ENCODE measurements at places on chromosomes 16 and 17.

DNA sequence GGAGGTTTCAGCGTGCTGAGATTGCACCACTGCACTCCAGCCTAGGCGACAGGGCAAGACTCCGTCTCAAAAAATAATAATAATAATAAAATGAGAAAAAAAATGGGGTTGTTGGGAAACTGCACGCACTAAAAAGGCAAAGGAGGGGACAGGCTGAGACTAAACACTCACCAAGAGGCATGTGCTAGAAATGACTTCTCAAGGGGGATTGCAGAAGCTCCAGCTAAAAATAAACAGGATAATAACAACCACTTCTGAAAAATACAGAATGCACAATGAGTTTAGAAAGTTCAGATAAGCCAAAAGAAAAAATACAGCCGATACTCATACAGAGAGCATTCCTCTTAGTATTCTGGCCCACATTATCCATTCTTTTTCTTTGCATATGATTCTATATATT lies 15.1 kb upstream of the TIMP2 start:
- H3K4me3 ChIP-seq: no peak overlapping the region
- no peak overlapping the region for H3K27ac ChIP-seq
- no peaks in the 10 kb centered on the region for H3K27me3 ChIP-seq
- no peaks in the 10 kb centered on the region for H3K4me1 ChIP-seq
- DNase-seq: no peak
- H3K36me3 ChIP-seq: no peaks in the 10 kb centered on the region

DNA sequence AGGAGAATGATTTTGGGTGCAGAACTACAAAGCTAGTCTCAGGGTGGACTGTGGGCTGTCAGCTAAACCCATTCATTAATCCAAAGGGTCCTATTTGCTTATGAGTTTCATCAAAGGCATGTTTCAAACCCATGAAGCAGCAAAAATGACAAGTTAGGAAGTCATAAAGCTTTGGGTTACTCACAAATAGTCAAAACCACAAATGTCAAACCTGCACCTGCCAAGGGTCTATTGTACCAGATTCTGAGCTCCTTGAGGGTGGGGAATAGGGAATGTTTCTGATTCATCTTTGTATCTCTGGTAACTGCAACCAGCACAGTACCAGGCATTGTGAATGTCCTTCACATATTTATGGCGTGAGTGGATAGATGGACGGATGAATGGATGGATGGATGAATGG lies 317.7 kb downstream of the MAF start:
- H3K27ac ChIP-seq: peak overlapping the region; percentile 84
- H3K27me3 ChIP-seq: peaks cover 23% of the 10 kb centered on the region

- peaks cover 4% of the 10 kb centered on the region for H3K36me3 ChIP-seq
- H3K27ac ChIP-seq: no peak overlapping the region
- peaks cover 57% of the 10 kb centered on the region for H3K27me3 ChIP-seq
These were observed 22.1 kb upstream of the HNF1B start for GRCh38 chr17:37766971-37767370.

- H3K27ac ChIP-seq: no peak overlapping the region
- H3K4me1 ChIP-seq: no peaks in the 10 kb centered on the region
- no peaks in the 10 kb centered on the region for H3K27me3 ChIP-seq
- no peaks in the 10 kb centered on the region for H3K36me3 ChIP-seq
- H3K4me3 ChIP-seq: no peak overlapping the region
These were observed 436.4 kb downstream of the KCNJ18 start for GRCh38 chr17:22128723-22129122.

- DNase-seq: no peak
- no peak overlapping the region for H3K27ac ChIP-seq
- no peaks in the 10 kb centered on the region for H3K27me3 ChIP-seq
These were observed 174.6 kb downstream of the ZNF423 start for GRCh38 chr16:49681217-49681883.

DNA sequence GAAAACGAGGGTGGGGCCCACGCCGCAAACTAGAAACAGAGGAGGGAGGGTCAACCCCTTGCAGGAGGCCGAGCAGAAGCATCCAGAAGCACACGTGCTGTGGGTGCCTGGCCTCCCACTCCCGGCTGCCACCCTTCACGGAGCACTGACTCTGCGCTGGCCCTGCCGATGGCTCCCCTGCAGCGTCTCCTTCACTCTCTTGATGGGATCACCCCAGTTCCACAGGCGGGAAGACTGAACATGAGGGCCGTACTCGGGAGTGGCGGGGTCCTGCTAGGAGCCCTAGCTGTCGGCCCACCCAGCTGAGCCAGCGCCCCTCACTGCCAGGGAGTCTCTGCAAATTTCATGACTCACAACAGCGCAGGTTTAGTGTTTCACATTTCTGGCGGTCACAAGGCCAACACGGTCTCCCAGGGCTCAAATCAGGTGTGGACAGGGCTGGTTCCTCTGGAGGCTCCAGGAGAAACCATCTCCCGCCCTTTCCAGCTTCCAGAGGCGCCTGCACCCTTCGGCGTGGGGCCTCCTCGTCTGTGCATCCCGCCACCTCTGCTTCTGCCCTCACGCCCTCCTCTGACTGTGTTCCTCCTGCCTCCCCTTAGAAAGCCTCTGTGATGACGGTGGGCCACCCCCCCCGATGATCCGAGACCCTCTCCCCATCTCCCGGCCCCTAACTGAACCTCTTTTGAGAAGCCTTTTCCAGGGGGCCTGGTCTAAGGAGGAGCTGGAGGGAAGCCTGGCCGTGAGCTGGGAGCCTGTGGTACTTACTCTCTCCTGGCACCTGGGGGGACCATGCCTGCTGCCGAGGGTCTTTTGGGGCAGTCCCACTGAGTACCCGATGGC lies 2.0 kb downstream of the PTX4 start:
- H3K27ac ChIP-seq: no peak overlapping the region
- H3K4me1 ChIP-seq: no peaks in the 10 kb centered on the region
- no peak overlapping the region for H3K4me3 ChIP-seq
- no peaks in the 10 kb centered on the region for H3K36me3 ChIP-seq
- no peaks in the 10 kb centered on the region for H3K27me3 ChIP-seq

GRCh38 chr16:51393381-51394005 lies 242.4 kb upstream of the SALL1 start:
- no peak overlapping the region for H3K27ac ChIP-seq
- H3K4me3 ChIP-seq: no peak overlapping the region
- no peaks in the 10 kb centered on the region for H3K27me3 ChIP-seq
- no peaks in the 10 kb centered on the region for H3K4me1 ChIP-seq
- no peak for DNase-seq
- no peaks in the 10 kb centered on the region for H3K36me3 ChIP-seq

DNA sequence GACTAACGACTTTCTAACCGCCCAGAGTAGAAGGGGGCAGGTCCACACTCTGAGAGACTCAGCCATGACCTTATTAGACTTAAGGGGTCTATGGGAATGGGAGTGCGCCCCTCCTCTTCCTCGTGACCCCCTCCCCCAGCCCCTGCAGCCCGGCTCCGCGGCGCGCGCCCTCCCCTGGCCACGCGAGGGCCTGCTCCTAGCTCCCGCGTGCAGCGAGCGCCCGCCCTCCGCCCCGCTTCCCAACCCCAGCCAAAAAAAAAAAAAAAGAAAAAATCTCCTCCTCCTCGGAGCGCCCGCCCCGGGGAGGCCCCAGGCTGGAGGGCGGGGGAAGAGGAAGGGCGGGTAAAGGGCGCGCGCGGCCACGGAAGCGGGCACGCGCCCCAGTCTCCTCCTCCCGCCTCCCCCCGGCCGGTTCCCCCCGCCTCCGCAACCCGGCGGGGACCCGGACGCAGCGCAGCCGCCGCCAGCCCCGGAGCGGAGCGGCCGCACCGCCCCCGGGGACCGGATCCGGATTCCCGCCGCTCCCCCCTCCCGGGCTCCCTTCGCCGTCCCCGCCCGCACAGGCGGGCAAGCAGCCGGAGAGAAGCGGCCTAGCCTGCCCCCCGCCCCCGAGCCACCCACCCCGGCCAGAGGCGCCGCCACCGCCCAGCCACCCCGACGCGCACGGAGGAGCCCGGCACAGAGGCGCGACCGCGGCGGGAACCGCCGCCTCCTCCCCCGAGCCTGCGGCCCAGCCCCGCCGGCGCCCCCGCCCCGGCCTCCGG lies 949 bp downstream of the UBTF start:
- peaks cover 46% of the 10 kb centered on the region for H3K4me1 ChIP-seq
- H3K36me3 ChIP-seq: peaks cover 57% of the 10 kb centered on the region
- DNase-seq: peak; percentile 87
- H3K4me3 ChIP-seq: peak overlapping the region; percentile 88
- no peaks in the 10 kb centered on the region for H3K27me3 ChIP-seq

GRCh38 chr17:1625053-1625452 lies 3.6 kb downstream of the SLC43A2 start:
- no peak overlapping the region for H3K4me3 ChIP-seq
- no peaks in the 10 kb centered on the region for H3K36me3 ChIP-seq
- H3K4me1 ChIP-seq: peaks cover 25% of the 10 kb centered on the region
- no peak overlapping the region for H3K27ac ChIP-seq

DNA sequence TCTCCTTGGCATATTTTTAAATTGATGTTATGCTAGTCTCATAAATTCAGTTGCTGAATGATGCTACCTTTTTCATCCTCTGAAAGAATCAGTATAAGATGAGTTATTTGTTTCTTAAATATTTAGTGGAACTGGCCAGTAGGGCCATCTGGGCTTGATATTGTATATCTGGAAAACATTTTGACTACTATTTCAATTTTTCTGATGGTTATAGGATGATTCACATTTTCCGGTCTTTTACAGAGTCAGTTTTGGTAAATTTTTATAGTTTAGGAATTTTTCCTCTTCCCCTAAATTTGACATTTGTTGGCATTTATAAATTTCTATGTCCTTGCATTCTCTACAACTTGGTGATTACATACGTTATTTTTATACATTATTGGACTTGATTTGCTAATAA lies 296.3 kb upstream of the AXIN2 start:
- no peak overlapping the region for H3K27ac ChIP-seq
- no peaks in the 10 kb centered on the region for H3K36me3 ChIP-seq
- H3K4me3 ChIP-seq: no peak overlapping the region
- no peaks in the 10 kb centered on the region for H3K4me1 ChIP-seq
- H3K27me3 ChIP-seq: peaks cover 4% of the 10 kb centered on the region

DNA sequence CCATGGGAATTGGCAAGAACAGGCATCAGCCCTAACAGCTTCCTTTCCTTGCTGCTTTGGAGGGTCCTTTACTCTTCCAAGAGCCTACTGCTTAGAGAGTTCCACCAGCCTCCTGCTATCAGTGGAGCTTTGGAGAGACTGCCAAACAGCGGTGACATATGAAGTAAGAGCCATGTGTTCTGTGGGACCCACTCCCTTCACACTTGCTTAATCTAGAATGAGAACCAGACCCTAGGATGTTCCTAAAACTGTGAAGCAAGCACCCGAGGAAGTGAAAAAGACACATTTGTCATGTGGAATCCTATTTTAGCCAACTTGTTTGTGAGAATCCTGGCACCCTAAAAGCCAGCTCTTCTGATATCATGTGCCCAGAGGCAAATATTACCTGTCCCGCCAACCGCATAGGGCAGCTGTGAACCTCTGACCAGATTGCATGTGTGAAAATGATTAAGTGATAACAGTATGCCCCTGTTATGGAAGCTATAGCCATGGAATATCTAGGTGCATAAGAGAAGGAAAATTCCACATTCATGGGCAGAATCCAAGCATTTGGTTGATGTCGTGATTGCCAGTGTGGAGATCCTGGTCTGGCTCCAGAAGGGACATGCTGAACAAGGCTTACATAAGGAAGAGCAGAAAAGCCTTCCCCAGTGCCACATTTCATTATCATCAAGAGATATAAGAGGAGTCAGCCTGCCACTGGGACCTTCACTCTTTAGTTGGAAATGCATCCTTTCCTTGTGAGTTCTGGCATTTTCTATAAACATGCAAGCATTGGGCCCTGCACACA lies 18.7 kb downstream of the RCVRN start:
- H3K36me3 ChIP-seq: no peaks in the 10 kb centered on the region
- DNase-seq: no peak
- H3K27me3 ChIP-seq: no peaks in the 10 kb centered on the region
- H3K4me1 ChIP-seq: no peaks in the 10 kb centered on the region

- H3K4me1 ChIP-seq: no peaks in the 10 kb centered on the region
- H3K27ac ChIP-seq: no peak overlapping the region
- no peak for DNase-seq
- H3K36me3 ChIP-seq: no peaks in the 10 kb centered on the region
These were observed 17.9 kb upstream of the ZNF19 start for GRCh38 chr16:71507061-71507460.

DNA sequence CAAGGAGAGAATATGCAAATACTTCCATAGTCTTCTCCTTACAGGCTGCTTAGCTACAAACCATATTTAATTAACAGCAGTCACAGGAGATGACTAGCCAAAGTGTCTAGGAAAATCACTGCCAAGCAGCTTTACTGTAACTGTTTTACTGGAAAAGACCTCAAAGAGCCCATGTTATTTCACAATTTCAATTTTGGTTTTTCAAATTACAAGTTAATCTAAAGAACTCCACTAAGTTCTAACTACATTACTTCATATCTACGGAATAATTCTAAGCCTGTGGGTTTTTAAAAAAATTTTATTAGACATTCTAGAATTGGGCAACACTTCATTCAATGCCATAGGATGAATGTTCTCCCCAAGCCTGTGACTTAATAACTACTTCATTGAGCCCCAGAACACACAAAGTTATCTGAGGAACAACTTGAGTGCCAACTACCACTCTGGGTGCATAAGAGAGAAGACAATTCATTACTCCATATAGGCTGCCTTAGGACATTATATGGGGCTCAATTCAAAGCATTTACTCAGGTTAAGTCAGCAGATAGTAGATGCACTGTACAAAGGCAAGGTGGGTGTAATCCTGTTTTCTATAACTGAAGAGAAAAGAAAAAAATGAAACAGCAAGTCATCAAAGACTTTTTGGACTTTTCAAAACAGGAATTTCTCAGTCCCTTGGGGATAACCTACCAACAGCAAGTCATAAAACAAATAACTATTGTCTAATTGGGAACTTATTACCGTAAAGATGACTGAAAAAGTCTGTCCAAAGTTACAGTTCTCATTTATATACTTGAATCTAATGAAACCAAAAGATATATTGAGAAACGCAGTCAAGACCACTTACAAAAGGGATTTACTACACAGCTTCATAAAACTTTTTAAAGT lies 33.0 kb downstream of the STAT3 start:
- H3K4me1 ChIP-seq: peaks cover 39% of the 10 kb centered on the region
- DNase-seq: no peak
- H3K27me3 ChIP-seq: no peaks in the 10 kb centered on the region
- H3K4me3 ChIP-seq: no peak overlapping the region
- peaks cover 10% of the 10 kb centered on the region for H3K36me3 ChIP-seq

DNA sequence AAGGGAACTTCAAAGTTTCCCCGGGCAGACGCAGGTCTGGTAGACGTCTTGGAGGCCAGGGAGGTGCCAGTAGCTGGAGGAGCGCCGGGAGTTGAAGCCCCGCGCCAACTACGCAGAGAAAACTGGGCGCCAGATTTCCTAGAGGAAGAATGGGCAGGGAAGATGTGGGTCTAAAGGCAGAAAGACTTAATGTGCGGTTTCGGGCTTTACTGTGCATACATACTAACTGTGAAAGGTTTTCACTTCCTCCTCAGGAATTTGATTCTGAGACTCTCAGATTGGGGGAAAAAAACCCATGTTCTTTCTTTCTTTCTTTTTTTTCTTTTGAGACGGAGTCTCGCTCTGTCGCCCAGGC lies 331 bp upstream of the ZNF287 start:
- H3K36me3 ChIP-seq: peaks cover 6% of the 10 kb centered on the region
- H3K4me3 ChIP-seq: peak overlapping the region; percentile 81
- H3K4me1 ChIP-seq: peaks cover 19% of the 10 kb centered on the region
- no peak overlapping the region for H3K27ac ChIP-seq
- peaks cover 2% of the 10 kb centered on the region for H3K27me3 ChIP-seq
- DNase-seq: no peak

- no peaks in the 10 kb centered on the region for H3K4me1 ChIP-seq
- peaks cover 9% of the 10 kb centered on the region for H3K36me3 ChIP-seq
- H3K27me3 ChIP-seq: no peaks in the 10 kb centered on the region
- DNase-seq: no peak
- no peak overlapping the region for H3K27ac ChIP-seq
- no peak overlapping the region for H3K4me3 ChIP-seq
These were observed 213.0 kb upstream of the C17orf78 start for GRCh38 chr17:37162800-37163199.

All from activated CD4-positive, alpha-beta T cell treated with anti-CD3 and anti-CD28 coated beads, Interleukin-2, amount 10 ng/mL, durations not matched to agents 7 days and 5 days (primary cell).